Karpas-422 (cell line): ENCODE measurements at places on chromosomes 12 and 14.

DNA sequence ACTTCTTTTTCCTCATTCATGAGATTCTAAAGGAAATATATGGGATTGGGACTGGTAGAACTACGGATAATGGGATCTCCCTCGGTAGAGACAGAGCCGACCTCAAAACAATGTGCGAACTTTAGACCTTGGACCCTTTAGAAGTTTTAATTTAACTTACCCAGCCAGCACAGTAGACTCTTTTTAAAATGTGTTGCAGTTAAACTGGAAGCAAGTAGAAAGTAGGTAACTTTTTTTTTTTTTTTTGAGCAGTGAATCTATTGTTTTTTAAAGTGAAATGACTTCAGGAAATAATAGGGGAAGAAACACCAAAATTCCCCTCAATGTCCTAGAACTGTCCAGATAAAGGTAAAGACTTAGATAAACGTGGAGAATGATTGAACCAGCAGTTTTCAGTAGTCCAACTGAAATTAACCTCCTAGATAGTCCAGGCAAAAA is 1.1 kb upstream of the ATXN2 start:
- peak; percentile 45 for DNase-seq

- no peak for DNase-seq
These were observed 219.5 kb downstream of the KIF26A start for GRCh38 chr14:104357689-104358527.

- no peak for DNase-seq
These were observed 30.1 kb downstream of the CDKN1B start for GRCh38 chr12:12747278-12747677.

- no peak for DNase-seq
These were observed 425.7 kb upstream of the PRICKLE1 start for GRCh38 chr12:43015090-43015737.

DNA sequence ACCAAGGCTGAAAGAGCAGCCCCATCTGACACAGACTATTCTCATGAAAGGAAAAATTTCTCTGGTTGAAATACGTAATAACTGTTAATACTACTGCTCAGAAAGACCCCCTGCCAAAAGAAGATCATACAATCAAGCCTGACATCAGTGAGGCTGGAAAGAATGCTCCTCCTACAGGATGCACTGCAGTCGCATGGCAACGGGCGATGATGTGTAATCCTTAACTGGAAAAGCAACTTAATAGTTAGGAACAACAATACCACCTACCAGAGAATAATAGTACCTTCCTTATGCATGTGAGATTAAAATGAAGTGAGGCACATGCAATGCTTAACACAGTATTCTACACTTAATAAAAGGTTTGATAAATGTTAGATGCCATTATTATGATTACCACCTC is 1.2 kb upstream of the GOLGA5 start:
- DNase-seq = no peak

DNA sequence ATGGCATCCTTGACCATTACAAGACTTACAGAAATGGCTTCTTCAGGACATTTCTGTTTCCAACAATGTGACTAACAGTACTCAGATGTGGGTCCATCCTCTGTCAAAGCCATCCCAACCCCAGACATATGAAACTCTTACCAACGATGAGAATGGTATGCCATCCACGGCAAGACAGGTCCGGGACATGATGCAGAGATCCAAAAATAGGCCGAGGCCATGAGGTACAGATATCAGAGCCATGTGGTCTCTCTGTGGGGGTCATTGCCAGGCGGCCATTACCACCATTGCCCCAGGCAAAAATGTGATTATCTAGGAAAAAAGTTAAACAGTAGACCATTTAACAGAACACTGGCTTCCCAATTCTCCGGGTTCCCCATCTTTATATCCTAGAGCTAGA is 27.5 kb downstream of the ZC2HC1C start:
- no peak for DNase-seq

GRCh38 chr14:89143595-89143994 is 273.4 kb downstream of the FOXN3 start:
- no peak for DNase-seq

DNA sequence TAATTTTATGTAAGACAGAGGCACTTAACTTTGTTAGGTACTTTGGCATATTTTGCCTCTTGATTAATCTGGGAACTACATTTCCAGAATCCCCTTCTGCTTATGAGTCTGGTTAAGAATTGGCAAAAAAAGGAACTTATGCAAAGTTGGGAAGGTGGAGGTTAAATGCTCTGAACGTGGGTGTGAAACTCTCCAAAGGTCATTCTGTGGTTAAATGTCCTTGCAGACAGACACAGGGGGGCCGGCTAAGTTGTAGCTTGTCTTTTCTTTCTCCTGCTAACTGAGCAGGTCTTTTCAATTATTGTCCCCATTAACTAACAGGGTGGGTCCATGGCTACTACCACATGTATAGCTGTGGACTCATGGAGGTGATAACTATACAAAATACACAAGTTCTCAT is 248.6 kb upstream of the NOVA1 start:
- peak; percentile 2 for DNase-seq

DNA sequence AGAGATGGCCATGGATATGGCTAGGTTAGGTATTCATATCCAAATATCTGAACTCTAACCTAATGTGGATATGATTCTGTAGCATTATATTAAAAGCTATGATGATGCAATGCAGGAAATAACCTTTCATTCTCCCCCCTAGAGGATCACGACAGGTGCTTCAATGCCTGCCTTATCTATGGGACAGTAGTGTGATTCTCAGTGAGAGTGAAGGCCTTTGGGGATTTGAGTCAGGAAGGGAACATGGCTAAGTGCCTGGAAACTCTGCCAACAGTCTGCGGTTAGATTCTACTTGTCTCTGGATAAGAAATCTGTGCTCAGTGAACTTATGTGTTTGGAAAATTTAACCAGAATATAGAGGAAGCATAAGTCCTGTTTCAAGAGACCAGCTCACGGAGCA is 81.8 kb downstream of the SLC38A1 start:
- no peak for DNase-seq

- no peak for DNase-seq
These were observed 64.3 kb downstream of the C2CD5 start for GRCh38 chr12:22480016-22480415.

DNA sequence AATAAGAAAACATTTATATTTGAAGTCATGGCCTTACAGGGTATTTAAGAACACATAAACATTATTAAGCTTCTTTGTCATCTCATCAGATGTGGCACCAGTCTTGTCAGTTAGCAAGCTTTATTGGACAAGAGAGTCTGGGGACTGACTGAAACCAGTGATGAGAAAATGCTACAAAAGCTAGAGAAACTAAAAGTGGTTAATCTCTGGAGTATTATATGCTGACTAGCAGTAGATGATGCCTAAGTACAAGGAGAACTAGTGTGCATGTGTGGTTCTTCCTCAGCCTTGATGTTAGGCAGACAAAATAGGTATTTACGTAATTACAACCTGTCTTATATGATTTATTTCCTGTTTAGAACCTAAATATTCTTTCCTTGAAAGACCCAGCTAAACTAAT is 176.5 kb downstream of the CPNE8 start:
- no peak for DNase-seq

GRCh38 chr12:74111688-74112360 is 425.8 kb upstream of the ATXN7L3B start:
- peak; percentile 80 for DNase-seq

GRCh38 chr12:88200029-88200428 is 57.9 kb downstream of the TMTC3 start:
- DNase-seq = no peak

DNA sequence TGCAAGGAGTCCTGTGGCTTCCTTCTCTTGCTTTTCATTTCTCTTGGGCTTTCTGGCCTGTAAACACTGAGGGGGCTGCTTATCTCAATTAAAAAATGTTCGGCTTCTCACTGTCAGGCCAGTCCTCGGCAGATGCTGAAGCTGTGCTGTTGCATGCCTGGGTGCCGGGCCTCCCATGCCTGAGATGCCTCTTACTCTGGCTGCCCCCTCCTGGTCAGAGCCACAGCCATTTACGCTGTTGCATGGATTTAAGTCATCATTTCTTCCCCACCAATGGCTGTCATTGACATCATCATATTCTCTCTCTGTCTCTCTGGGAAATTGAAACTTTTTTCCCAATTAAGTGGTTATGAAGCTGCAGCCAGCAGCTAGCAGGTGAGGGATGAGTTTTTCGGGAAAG is 53.7 kb downstream of the FOXN4 start:
- DNase-seq = peak; percentile 63

GRCh38 chr14:61491876-61492434 is 170.6 kb downstream of the PRKCH start:
- no peak for DNase-seq

- DNase-seq = no peak
These were observed 88.3 kb upstream of the E2F7 start for GRCh38 chr12:77153706-77154105.

DNA sequence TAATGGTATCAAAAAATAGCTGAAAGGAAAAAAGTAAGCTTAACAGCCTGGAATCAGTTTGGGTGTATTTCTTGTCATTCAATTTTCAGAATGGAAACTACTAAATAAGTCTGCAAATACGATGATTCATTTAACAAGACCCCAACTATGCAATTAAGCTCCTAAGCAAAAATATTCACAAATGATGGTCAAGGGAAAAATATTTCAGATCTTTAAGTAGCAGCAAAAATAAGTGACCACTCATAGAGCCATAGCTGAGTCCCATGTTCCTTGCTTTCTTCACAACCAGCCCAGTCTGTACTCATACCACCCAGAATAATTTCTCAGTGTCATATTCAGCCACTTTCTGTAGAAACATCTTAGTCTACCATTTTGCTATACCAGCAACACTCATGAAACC is 185.4 kb downstream of the PPM1H start:
- DNase-seq = no peak

GRCh38 chr12:81779216-81779615 is 20.1 kb upstream of the PPFIA2 start:
- DNase-seq = no peak

- no peak for DNase-seq
These were observed 4.6 kb upstream of the SAMD4A start for GRCh38 chr14:54562334-54562733.

DNA sequence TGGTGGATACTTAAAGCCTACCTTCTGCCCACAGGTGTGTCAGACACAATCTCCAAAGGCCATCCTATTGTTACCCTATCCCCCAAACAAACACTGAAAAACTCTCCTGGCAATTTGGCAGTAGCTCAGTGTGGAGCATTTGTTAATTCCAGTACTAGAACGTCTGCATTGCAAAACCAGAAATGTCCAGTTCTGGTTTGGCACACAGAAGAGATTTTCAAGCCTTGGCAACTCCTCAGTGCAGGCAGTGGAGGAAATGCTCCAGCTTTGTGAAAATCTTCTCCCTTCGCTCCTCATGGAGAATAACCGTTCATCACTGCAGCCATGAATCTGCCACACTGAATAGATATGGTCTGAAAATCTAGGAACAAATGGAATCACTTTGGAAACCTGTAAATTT is 5.3 kb upstream of the SOCS2 start:
- no peak for DNase-seq

GRCh38 chr14:68359837-68360552 is 432.9 kb downstream of the ZFP36L1 start:
- peak; percentile 62 for DNase-seq

DNA sequence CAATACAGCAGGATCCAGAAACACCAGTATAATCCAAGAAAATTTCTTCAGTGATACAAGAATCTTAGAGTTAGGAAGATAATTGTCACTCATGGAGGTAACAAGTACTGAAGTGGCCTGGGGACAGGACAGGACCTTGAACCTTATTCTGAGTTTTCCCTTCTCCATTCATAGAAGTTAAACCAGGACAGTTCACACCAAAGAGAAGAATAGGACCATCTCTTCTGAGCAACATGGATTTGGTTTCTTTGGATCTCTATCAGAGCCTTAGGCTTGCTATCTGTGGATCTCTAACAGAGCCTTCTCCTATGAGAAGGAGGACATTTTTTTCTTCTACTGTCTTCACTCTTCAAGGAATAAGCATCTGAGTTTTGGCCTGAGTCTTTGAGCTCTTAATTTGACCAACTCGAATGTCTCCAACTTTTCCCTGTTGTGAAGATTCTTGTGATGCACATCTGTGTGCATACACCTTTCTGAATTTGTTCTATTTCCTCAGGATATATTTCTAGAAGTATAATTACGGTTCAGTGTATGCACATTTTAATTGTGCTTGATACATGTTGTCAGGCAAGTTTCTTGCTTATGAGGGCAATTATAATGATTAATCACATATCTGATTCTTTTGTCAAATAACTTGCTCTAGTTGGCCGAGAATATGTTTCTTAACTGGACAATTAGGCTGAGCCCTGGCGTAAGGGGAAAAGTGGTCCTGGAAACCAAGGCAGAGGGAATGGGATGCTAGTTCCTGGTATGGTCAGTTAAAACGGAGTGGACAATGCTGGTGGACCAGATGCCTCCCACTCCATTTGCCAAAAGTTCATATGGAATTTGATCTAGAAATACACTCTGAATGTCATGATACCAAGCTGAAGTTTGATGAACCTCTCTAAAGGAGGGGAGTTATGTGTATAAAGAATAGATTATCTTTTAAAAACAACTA is 6.6 kb downstream of the KRT6A start:
- no peak for DNase-seq

- peak; percentile 55 for DNase-seq
These were observed 1.0 kb upstream of the NAP1L1 start for GRCh38 chr12:76085520-76085868.

- no peak for DNase-seq
These were observed 207.9 kb upstream of the BCL2L14 start for GRCh38 chr12:11862798-11863197.

- DNase-seq = peak; percentile 47
These were observed 212.3 kb downstream of the TMEM121 start for GRCh38 chr14:105738638-105739037.

DNA sequence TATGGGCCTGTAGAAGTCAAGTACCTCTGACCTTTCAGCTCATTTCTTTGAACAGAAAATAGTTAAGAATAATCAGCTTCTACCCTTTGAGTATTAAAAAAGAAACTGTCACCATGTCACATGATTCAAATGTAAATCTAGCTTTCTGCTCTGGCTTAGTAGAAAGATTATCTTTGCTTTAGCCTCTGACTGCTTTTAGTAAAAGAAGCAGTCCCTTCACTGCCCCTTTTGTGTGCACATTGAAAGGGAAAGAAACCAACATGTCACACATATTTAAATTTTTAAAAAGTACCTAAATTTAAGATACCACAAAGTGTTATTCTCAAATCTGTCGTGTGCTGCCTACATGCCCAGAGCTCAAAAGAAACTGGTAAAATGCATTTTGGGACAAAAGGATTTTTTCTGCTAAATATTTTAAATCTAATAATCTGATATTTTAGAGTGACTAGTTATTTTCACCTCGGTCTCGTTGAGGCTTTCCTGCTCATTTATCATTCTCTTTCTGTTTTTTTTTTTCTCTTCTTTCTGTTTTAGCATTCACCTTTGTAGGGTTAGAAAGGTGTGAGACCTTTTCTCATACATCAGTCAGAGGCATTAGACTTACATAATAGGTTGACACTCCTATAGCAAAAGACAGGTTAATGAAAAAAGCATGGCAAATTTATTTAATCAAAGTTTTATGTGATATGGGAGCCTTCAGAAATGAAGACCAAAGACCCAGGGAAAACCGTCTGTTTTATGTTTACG is 41.3 kb downstream of the SLC16A7 start:
- peak; percentile 52 for DNase-seq

DNA sequence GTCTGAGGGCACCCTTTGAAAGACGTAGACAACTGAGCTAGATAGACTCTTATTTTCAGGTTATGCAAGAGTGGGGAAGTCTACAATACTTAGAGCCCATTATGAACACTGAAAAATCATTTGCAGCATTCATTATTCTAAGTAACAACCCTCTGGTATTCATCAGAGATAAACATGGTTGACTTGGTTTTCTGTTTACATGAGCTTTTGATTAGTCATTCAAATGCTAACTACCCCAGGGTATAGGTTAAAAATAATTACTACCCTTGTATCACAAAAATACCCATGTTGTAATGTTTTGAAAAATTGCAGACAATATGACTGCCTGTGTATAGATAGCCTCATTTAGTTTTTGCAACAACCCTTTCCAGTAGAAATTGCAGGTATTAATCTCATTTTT is 78.5 kb downstream of the PPFIBP1 start:
- no peak for DNase-seq
